ENCODE measurements at places on chromosomes 7 and 10.

GRCh38 chr10:71334221-71334791 is 15.2 kb downstream of the SLC29A3 start:
- no peak for DNase-seq

DNA sequence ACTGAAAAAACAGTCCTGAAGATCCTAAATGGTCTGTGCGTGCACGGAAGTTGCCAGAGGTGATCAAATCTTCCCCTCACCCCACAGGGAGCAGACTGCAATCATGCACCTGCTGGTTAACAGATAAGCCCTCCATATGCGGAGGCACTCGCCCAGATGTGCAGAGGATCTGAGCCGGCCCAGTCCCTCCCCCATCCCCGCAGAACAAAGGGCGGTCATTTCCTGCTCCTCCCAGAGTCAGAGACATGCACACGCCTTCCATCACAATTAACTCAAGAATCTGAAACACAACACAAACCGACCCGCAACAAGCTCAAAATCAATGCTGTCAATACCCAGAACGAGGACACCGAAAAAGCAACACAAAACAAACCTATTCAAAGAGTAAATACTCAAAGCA is 24.2 kb downstream of the CRTAC1 start:
- DNase-seq: no peak

GRCh38 chr7:42065015-42065414 is 172.0 kb downstream of the GLI3 start:
- no peak for DNase-seq

DNA sequence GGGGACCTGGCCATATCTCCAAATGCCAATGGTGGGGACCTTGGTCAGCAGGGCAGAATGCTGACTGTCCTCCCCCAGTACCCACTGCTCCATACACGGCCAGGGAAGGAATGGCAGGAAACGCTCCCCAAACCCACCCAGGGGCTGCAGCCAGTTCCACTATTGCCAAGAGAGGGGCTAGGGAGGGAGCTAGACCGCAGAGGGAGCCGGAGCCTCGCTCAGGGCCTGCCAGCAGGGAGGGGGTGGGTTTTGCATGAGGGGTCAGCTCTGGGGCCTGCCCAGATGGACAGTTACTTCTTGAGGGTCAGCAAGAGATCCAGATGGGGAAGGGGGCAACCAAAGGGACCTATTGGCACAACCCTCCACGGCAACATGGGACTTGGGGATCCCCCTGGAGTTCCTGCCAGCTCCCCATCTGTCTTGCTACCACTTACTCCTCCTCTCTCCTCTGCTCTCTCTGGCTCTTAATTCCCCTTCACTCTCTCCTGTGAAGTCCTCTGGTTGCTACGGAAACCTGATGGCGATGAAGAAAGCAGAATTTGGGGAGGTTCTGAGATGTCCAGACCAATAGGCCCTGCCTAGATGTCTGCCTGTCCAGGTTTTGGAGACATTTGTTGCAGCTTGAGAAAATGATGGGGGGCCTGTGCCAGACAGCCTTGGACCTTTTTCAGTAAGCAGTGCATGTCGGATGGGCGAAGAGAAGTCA is 12.6 kb downstream of the FGF8 start:
- no peak for DNase-seq

GRCh38 chr7:128841921-128842673 is 11.9 kb downstream of the FLNC start:
- no peak for DNase-seq

Data from stromal cell of bone marrow (primary cell).